ENCODE measurements at places on chromosomes 7 and 10.

GRCh38 chr7:30306976-30307375 lies 22.6 kb downstream of the ZNRF2 start:
- no peak for DNase-seq

DNA sequence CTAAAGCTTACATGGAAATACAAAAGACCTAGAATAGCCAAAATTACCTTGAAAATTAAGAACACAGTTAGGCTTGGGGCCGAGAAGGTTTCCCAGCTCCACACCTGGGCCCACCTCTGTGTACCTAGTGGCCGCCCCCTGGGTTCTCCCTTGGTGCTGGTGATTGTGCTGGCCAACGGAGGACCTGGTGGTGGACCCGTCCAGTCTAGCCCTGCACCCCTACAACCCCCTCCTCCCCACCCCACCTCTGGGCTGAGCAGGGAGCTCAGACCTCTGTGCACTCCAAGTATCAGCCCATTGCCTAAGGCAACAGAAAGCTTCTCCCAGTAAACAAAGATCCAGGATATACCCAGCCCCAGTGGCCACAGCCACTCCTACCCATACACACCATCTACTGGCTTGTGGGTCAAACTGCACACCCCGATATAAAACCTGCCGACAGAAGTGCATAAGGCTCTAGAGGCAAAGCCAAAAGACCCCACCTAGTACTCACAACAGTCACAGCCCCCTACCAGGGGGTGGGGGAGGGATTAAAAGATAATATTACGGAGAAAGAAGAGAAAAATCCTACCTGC lies 105.0 kb upstream of the DIP2C start:
- DNase-seq = no peak

GRCh38 chr7:128796327-128796726 lies 4.6 kb downstream of the CCDC136 start:
- DNase-seq = peak; percentile 11

GRCh38 chr10:121362026-121362425 lies 236.2 kb downstream of the FGFR2 start:
- DNase-seq = no peak

GRCh38 chr10:101351477-101351876 lies 2.5 kb upstream of the BTRC start:
- no peak for DNase-seq

DNA sequence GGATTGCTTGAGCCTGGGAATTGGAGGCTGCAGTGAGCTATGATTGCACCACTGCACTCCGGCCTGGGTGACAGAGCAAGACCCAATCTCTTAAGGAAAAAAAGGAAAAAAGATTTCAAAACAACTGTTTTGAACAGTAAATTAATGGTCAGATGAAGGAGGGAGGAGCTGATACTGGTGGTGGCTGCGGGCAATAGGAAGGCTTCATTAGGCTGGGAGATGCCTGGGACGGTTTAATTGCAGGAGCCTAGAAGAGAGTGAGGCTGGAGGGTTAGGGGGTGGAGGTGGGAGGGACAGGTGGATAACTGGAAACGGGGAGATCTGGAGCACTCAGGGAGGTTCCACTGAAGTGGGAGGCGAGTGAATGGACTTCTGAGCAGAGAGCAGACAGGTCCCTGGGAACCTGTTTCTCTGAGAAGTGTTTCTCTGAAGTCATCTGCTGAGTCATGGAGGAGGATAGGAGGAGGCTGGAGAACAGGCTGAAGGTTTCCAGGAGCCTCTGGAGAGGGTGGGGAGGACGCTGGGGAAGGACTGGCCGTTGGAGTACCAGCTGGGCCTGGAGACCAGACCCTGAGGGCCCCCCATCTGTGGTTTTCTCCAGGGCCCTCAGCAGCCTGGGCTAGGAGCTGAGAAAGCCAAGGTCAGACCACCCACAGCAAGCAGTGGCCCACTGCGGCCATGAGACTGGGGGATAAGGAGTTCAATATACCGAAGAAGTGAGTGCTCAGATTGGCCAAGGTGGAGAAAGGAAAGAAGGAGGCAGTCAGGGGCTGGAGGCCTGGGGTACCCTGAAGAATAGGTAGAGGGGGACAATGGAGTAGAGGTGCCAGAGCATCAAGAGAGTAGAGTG lies 14.4 kb upstream of the YWHAG start:
- DNase-seq = no peak

DNA sequence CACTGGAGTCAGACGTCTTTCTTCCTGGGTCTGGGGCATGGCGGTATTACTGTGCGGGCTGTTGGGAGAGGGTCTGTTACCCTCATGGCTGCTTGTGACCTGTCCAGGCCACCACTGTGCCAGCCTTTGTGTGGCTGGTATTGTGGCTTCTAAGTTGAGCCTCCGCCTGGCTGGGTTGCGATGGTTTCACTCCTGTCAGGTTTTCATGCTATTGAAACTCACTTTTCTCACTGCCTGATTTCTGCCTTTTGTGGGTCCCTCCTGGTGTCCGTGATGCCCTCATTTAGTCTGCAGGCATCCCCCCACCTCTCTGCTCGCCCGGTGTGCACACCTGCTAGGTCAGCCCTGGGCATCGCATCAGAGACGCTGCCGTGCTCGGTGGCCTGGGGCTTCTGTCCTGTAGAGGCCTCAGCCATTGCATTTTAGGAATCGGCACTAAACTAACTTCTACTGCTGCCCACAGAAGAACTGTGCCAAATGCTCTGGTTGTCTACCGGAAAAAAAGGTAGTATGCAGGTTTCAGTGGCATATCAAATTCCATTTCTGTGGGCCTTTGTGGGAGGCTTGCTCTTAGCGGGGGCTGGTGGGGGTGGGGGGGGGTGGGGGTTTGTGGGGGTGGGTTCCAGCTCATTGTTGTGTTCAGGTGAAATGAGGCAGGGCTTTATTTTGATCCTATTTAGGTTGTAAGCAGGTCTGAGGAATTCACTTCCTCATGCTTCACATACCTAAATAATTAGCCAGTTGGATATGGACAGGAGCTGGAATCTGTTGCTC lies 64.3 kb downstream of the MGMT start:
- no peak for DNase-seq

GRCh38 chr7:89072081-89072480 lies 276.5 kb upstream of the TEX47 start:
- DNase-seq = no peak

GRCh38 chr7:23712368-23713284 lies 2.6 kb downstream of the STK31 start:
- peak; percentile 18 for DNase-seq

- DNase-seq = no peak
These were observed 275.7 kb downstream of the CELF2 start for GRCh38 chr10:11293332-11293731.

- no peak for DNase-seq
These were observed 13.6 kb downstream of the PON2 start for GRCh38 chr7:95421000-95421846.

DNA sequence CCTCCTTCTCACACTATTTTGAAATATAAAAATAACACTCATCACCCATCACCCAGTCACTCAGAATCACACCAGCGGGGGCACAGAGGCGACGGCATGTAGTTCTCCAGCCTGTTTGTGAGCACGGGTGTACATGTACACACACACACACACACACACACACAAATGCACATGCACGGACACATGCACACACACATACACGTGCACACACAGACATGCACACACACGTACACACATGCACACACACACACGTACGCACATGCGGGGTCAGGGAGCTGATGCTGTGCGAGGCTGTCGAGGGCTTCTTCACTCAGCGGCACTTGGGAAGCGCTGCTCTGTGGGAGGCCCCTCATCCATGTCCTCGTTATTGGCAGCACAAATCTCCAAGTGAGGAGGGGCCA lies 178.8 kb downstream of the ELFN1 start:
- peak; percentile 40 for DNase-seq

GRCh38 chr10:7320072-7320471 lies 90.8 kb downstream of the SFMBT2 start:
- DNase-seq = no peak

DNA sequence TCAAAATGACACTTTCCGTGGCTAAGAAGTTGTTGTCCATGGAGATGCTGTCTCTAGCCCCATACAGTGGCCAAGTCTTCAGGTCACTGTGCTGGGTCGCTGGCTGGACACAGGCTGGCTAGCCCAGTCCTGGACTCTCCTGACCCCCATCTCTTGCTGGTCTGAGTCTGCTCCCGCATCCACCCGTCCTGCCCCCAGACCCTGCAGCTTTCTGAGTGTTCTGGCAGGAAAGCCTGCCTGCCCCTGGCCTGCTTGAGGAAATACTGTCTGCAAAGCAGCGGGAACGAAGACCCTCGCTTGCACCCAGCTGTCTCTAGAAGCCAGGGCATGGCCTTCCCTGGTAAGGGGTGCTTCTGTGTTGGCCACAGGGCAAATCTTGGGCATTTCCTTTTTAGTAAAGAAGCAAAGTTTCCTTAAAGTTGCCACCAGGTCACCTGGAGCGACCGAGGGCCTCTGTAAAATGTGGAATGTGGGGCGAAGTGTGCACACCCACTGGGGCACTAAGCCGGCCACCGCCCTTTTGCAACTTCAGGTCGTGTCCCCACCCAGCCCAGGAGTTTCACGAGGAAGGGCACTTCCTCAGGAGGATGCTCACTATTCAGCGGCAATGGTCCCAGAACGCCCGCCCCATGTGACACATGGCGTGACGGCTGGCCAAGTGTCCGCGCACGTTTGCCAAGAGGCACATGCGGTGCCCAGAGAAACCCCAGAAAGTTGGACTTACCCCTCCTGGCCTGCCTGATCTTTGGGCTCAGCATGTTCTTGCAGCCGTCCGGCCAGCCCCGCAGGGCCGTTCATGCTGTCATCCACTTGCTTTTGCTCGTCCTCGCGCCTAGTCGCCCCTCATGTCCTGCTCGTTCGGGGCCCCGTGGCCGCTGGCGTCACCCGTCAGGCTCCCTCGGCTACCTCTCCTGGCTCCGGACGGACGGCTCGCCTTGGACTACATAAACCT lies 558 bp downstream of the ARHGAP22 start:
- DNase-seq = no peak

GRCh38 chr10:43857206-43857930 lies 208.7 kb upstream of the ZNF32 start:
- no peak for DNase-seq

GRCh38 chr7:85074016-85074415 lies 112.8 kb downstream of the SEMA3D start:
- DNase-seq = no peak

DNA sequence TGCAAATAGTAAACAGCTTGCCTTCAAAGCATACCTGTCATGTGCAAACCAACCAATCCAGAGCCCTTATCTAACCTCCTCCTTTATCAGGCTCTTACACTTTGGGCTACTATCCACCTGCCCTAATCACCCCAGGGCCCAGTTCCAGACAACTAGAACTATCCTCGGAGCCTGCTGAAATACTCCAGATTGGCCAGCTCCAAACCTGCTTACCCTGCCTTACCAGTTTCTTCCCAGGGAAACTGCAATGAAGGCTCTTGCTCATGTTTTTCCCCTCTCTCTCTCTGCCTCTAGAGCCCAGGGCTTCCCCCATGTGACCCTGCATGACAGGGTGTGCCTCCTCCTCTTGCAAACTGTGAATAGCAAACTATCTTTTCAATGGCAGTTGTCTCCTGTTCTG lies 81.4 kb upstream of the CAPZA2 start:
- no peak for DNase-seq

- DNase-seq = no peak
These were observed 4.1 kb downstream of the ATG9B start for GRCh38 chr7:151020231-151020630.

DNA sequence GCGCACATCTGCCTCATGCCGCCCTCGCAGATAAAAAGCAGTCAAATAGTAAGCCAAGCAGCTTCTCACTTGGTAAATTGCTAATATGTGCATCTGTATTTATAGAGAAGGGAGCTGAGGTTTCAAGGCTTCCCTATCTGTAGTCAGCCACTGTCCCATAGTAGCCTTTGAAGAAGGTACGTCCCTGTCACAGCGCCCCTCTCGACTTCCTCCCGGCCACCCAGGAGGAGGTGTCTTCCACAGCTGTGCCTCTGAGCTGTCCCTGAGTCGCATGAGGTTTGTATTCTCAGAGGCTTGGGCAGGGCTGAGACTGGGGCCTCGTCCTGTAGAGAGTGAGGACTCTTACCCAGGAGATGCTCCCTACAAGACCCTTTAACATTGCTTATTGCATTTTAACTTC lies 49.0 kb downstream of the SPOCK2 start:
- no peak for DNase-seq

DNA sequence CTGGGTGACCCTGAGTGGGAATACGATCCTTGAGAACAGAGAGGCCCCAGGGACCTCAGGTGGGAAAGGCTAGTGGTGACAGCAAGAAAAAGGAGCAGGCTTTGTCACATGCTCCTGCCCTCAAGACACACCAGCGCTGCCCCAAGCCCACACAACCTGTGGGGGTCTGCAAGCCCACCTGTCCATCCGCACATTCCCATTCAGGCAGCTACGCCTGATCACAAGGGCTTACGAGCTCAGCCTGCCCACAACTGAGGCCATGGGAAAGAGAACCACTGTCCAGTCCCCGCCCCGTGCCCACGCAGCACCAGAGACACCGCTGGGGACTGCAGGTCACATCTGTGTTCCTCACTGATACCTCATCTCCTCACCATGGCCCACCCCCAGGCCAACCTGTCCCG lies 26.7 kb downstream of the EBF3 start:
- DNase-seq = no peak

- no peak for DNase-seq
These were observed 11.3 kb upstream of the SMO start for GRCh38 chr7:129176916-129177710.

DNA sequence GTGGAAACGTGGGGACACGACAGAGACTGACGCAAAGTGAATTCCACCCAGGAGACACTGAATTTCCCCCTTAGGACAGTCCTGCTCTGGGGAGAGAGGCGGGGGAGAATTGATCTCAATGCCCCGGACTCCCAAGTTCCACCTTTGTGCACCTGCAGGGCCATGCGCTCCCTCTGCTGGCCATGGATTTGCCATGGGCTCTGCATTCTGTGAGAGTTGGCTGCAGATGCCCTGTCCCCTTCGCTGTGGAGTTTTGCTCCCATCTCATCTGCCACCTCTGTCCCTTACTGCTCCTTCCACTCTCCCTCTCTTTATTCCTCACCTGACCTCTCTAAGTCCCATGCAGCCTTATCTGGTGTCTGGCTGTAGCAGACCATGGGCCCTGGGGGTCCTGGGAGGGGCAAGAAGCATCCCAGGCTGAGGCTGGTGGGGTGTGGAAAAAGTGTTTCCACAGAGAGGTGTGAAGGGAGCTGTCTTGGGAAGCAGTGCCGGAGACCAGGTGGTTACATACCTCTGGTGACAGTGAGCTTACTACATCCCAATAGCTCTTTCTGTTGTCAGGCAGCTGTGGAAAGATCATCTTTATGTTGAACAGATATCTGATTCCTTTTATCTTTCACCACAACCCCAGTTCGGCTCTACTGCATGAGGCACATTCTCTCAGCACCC lies 14.3 kb downstream of the GHRHR start:
- no peak for DNase-seq

DNA sequence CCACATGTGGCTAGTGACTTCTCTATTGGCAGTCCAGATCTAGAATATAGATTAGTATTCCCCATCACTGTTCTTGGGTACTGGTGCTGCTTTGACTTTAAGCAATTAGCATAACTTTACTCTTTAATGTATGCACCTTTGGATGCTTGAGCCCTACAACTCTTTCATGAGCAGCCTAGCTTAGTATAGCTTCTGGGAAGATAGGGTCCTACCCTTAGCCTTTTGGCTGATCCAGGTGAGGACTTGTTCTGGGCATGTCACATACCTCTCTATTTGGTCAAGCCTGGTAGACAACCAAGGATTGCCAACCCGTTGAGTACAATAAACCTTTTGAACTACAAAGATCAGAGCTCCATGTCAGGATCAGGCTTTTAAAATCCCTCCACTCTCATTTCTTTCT lies 17.7 kb downstream of the PCGF5 start:
- DNase-seq = no peak

- DNase-seq = no peak
These were observed 19.2 kb downstream of the TMEM270 start for GRCh38 chr7:73879977-73880681.

GRCh38 chr10:103563231-103564115 lies 70.0 kb downstream of the NEURL1 start:
- DNase-seq = no peak
